ENCODE measurements at places on chromosomes 1 and 21. TPM values are rescaled to one million over a fixed set of nuclear protein-coding genes. Genes with fewer than 3 reads are reported as not detected.

The SZRD1 gene
- 135 TPM for total RNA-seq

The RBP7 gene
- 0.89 TPM for total RNA-seq

The SPAG17 gene
- total RNA-seq: 0.46 TPM

GRCh38 chr1:47875036-47875435, 122.1 kb downstream of the TRABD2B start:
- no peak for DNase-seq

DNA sequence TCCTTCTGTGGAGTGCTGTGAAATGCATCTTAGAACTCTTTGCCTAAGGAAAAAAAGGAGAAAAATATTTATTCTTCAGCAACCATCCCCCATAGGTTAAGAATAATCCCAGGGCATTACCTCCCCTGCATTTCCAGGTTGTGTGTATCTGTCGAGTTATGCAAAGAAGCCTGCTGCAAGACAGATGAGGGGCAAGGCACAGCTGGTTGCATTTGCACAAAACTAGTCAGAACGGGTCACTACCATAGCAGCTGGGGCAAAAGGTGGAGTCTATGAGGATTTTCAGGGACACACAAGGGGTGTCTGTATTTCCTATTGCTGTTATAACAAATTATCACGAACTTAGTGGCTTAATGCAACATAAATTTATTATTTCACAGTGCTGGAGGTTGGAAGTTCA, 443.4 kb upstream of the C1orf87 start:
- DNase-seq: no peak
